ENCODE measurements at places on chromosomes 11 and 22. TPM values are rescaled to one million over a fixed set of nuclear protein-coding genes. Genes with fewer than 3 reads are reported as not detected.

Gene C22orf15
- not detected for total RNA-seq

Gene SPI1
- total RNA-seq = 2.2 TPM

Gene SCUBE1
- 0.80 TPM for total RNA-seq

Gene MEI1
- total RNA-seq = 1.3 TPM

Gene FBLN1
- 39.5 TPM for total RNA-seq

Gene SCO2
- total RNA-seq = 1.2 TPM

Gene SYT12
- total RNA-seq = 0.92 TPM

Gene NNMT
- 16.8 TPM for total RNA-seq

Gene PGA4
- total RNA-seq = not detected

Gene KCNJ5
- total RNA-seq = 0.08 TPM

Gene GTSE1
- 10.2 TPM for total RNA-seq

Gene MRPL21
- total RNA-seq = 62.7 TPM

Gene C11orf91
- total RNA-seq = 1.1 TPM

Gene NUDT8
- total RNA-seq = 56.0 TPM

Gene MAPK8IP2
- 2.3 TPM for total RNA-seq

Gene MUC5AC
- not detected for total RNA-seq

Gene CD3G
- total RNA-seq = 0.76 TPM

Gene AGBL2
- total RNA-seq = 1.1 TPM

Gene APOBEC3A
- total RNA-seq = 5.3 TPM

Gene OR2AG1
- not detected for total RNA-seq

Gene RAC2
- 19.0 TPM for total RNA-seq

Gene BBOX1
- total RNA-seq = 13.7 TPM

Gene ENTHD1
- total RNA-seq = not detected

Gene HEPHL1
- 13.0 TPM for total RNA-seq

Gene MYEOV
- total RNA-seq = 4.7 TPM

Gene PARVB
- total RNA-seq = 6.7 TPM

Gene ARHGAP42
- 4.0 TPM for total RNA-seq

Gene SBF2
- total RNA-seq = 27.7 TPM

Gene VWA5A
- 9.6 TPM for total RNA-seq

Gene MFNG
- 4.3 TPM for total RNA-seq

Gene MS4A7
- total RNA-seq = 1.4 TPM

Gene PNPLA5
- not detected for total RNA-seq

Gene OR52N5
- not detected for total RNA-seq
